ENCODE measurements at places on chromosomes 12 and 14.
A peak's percentile ranks its signal among the peaks of the same experiment; 100 is the strongest.

GRCh38 chr14:55965851-55966250, 152.4 kb upstream of the PELI2 start:
- DNase-seq, result no peak

DNA sequence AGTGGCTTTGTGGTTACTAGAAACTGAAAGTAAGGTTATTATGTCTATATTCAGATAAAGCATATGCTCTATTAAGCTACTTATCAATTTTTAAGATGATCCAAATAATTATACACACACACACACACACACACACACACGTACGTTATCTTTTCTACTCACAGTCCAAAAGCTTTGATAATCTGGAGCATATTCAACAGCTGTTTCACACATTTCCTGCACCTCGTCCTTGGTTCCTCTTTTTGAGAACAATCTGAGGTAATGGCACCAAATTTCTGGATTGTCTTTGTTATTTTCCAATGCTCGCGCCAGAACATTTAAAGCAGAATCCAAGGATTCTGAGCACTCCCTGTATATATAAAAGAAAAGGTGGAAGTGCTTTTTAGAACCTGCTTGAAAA, 37.5 kb downstream of the ZFC3H1 start:
- peak; percentile 86 for DNase-seq

GRCh38 chr14:47678157-47678556, 2.8 kb upstream of the MDGA2 start:
- DNase-seq, result no peak

GRCh38 chr12:122160761-122161160, 13.3 kb downstream of the IL31 start:
- DNase-seq, result no peak

GRCh38 chr12:18468246-18469075, 207.1 kb downstream of the PIK3C2G start:
- DNase-seq, result no peak

- DNase-seq, result no peak
Observed at GRCh38 chr12:106681210-106681609, 93.3 kb upstream of the RIC8B start.

- no peak for DNase-seq
Observed at GRCh38 chr12:1527789-1528188, 66.6 kb downstream of the FBXL14 start.

DNA sequence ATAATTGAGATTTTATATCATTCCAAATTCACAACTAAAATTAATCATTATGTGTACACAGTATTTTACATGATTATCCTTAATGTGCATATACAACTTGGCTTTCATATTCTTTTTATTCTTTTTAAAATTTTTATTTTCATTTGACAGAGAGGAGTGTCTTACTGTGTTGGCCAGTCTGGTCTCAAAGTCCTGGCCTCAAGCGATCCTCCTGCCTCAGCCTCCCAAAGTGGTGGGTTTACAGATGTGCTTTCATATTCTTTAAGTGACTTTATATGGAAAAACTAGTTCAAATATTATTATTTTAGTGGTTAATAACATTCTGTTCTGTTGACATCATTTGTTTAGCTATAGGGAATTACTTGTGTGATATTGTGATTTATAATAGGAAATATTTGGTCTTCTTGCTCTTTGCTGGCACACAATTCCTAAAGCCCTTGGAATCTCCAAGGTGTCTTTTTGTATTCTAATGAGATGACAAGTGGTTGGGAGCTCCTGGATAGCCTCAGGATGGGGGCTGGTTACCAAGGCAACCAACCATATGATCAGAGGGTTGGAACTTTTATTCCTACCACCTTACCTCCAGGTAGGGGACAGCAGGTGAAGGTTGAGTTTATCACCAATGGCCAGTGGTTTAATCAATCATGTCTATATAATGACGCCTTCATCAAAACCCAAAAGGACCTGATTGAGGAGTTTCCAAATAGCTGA, 16.0 kb upstream of the ZNF410 start:
- DNase-seq, result no peak

- DNase-seq, result no peak
Observed at GRCh38 chr12:123057513-123058265, 77.2 kb downstream of the ARL6IP4 start.

GRCh38 chr14:98915625-98916024, 356.4 kb downstream of the BCL11B start:
- no peak for DNase-seq

GRCh38 chr12:65623507-65623906, 200.8 kb upstream of the HMGA2 start:
- no peak for DNase-seq

GRCh38 chr12:108629824-108630476, 3.7 kb downstream of the SELPLG start:
- peak; percentile 96 for DNase-seq

GRCh38 chr14:66495218-66496098, 9.3 kb downstream of the CCDC196 start:
- peak; percentile 62 for DNase-seq

- no peak for DNase-seq
Observed at GRCh38 chr12:114916541-114916940, 232.6 kb upstream of the TBX3 start.

DNA sequence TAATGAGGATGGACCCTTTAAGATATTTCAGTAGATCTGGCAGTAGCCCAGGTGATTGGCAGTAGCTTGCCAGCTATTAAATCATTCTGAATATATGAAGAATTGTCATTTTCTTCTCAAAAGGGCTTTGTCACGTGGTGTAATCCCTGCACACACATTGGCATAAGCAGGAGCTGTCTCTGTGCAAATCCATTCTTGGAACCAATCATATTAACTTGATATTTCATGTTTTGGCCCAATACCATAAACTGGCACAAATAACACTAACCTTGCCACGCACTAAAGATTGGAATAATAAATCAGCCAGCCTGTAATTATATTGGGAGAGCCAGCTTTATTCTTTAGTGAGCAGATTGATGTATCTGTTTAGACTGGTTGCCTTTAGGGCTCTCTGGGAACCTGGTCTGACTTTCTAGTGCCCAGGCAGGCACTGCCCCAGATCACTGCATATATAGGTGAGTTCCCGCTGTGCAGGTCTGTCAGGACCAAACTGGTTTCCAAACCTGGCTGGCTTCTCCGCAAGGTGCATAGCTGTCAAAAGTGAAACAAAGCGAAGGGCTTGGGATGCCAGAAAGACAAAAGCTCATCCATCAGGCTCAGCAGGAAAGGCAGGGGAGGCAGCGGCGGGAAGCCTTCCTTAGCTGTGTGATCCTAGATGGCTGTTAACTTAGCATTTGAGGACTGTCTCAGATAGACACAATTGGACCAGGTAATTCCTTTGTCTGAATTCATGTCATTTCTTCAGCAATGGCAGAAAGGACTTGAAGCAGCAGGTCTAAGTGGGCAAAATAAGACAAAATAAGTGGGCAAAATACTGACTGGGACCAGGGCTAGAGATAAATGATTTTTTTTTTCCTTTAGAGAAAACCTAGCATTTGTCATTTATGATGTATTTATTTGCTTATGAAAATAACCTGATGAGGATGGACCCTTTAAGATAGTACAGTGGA, 128.8 kb upstream of the DYRK2 start:
- no peak for DNase-seq

All from OCI-M1 (cell line).